Stimulated activated CD4-positive, alpha-beta T cell treated with anti-CD3 and anti-CD28 coated beads, TNF-alpha, amount 100 ng/mL, for 1 hour (primary cell): ENCODE measurements at places on chromosomes 2 and 18.

- no peak for DNase-seq
These were observed 247.0 kb downstream of the ICOS start for GRCh38 chr2:204183608-204184007.

DNA sequence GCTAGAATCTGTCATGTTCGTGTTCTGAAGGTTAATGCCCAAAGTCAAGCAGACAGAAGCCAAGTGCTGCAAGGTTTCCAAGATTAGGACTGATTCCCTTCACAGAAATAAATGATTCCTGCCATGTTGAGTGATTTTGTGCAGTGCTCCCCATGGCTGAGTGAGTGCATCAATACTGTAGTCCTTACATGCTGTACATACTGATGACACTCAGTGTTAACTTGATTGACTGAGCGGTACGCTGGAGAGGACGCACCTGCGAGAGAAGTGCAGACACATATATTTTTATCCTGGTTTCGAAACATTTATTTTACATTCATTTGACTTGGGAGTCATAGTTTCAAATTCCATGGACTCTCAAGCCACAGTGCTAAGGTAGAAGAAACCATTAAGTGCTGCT, 92.0 kb downstream of the ASXL3 start:
- no peak for DNase-seq

GRCh38 chr2:238920601-238921001, 72.7 kb downstream of the TWIST2 start:
- DNase-seq = no peak

- no peak for DNase-seq
These were observed 361.6 kb downstream of the SOX11 start for GRCh38 chr2:6053743-6054142.

- no peak for DNase-seq
These were observed 475.8 kb upstream of the SLC39A10 start for GRCh38 chr2:195181059-195181705.

- DNase-seq = no peak
These were observed 273.5 kb upstream of the ATP5MC3 start for GRCh38 chr2:175454953-175455389.
